GM23338 (cell line): ENCODE measurements at places on chromosomes 7 and 10.

- H3K4me1 ChIP-seq, result no peaks in the 10 kb centered on the region
- no peaks in the 10 kb centered on the region for H3K27me3 ChIP-seq
- H3K36me3 ChIP-seq, result no peaks in the 10 kb centered on the region
- no peak for DNase-seq
- no peak overlapping the region for H3K27ac ChIP-seq
These were observed 118.2 kb downstream of the SNX10 start for GRCh38 chr7:26409661-26410547.

GRCh38 chr7:26696161-26696560 is 168.2 kb downstream of the SKAP2 start:
- no peaks in the 10 kb centered on the region for H3K36me3 ChIP-seq
- no peak overlapping the region for H3K4me3 ChIP-seq

DNA sequence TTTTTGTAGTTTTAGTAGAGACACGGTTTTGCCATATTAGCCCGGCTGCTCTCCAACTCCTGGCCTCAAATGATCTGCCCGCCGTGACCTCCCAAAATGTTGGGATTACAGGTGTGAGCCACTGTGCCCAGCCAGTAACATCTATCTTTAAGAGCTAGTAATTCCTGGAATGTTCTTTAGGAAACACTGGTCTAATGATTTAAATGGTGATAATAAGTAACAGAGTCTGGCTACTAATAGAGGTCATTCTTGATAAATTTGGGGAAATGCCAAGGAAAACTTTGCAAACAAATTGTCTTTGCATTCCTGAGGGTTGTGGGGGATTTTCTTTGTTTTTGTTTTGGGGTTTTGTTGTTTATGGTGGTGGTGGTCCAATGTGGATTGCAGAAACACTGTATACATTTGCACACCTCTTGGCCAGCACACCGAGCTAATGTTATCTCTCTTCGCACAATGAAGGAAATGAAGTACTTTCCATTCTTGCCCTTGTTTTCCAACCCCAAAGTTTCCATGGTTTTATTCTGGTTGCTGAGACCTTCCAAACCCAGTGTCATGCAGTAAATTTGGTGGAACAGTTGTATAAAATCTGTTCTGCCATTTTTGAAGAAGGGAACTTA is 51.3 kb upstream of the WIPF3 start:
- H3K27me3 ChIP-seq, result no peaks in the 10 kb centered on the region
- no peak for DNase-seq
- H3K27ac ChIP-seq, result no peak overlapping the region
- H3K36me3 ChIP-seq, result no peaks in the 10 kb centered on the region
- H3K4me3 ChIP-seq, result no peak overlapping the region
- no peaks in the 10 kb centered on the region for H3K4me1 ChIP-seq

DNA sequence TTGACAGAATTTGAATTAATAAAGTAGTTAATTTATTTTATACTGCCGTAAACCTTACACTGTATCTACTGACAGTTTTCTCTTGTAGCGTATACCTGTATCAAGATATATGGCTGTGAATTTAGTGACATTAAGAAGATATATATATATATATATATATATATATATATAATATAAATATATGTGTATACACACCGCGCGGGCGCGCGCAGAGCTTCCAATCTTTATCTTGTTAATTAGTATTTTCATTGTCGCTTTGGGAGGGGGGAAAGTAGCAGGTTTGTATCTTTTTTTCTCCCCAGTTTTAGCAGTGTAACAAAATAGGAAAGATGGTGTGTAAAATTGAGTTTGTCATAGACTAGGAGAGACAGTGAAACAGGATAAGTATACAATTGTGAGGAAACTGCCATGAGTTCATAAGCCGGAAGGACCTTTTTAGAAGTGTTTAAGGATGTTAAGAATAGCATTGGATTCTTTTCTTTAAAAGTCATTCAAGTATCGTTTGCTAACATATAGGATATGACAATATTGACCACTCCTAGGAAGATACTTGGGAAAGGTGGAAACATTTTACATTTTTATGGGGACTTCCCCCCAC is 2.0 kb downstream of the PLEKHA1 start:
- peaks cover 17% of the 10 kb centered on the region for H3K27me3 ChIP-seq
- peak overlapping the region; percentile 85; the same call in 1 of the 2 replicates for H3K4me3 ChIP-seq
- no peaks in the 10 kb centered on the region for H3K36me3 ChIP-seq
- no peak for DNase-seq
- peaks cover 13% of the 10 kb centered on the region; the same call in 1 of the 2 replicates for H3K4me1 ChIP-seq
- H3K27ac ChIP-seq, result no peak overlapping the region

- H3K27me3 ChIP-seq, result peaks cover 18% of the 10 kb centered on the region
- H3K4me3 ChIP-seq, result no peak overlapping the region
- DNase-seq, result no peak
- no peak overlapping the region for H3K27ac ChIP-seq
- H3K4me1 ChIP-seq, result 0 out of 2 replicates have a peak, but pooled peaks cover 3% of the 10 kb centered on the region
- H3K36me3 ChIP-seq, result peaks cover 16% of the 10 kb centered on the region
These were observed 122.9 kb downstream of the LYZL1 start for GRCh38 chr10:29411666-29412315.

GRCh38 chr7:148684289-148684830 is 14.3 kb upstream of the CUL1 start:
- no peaks in the 10 kb centered on the region for H3K36me3 ChIP-seq
- no peak for DNase-seq
- no peaks in the 10 kb centered on the region for H3K27me3 ChIP-seq
- no peak overlapping the region for H3K27ac ChIP-seq

DNA sequence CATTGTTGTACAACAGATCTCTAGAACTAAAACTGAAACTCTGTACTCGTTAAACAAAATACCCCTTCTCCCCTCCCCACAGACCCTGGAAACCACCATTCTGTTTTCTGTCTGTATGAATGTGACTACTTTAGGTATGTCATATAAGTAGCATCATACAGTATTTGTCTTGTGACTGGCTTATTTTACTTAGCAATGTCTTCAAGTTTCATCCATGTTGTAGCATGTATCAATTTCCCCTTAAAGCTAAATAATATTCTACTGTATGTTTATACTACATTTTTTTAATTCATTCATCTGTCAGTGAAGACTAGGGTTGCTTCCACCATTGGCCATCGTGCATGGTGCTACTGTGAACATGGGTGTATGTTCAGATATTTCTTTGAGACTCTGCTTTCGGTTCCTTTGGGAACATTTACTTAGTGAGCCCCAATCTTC is 71.2 kb upstream of the RPA3 start:
- no peaks in the 10 kb centered on the region for H3K36me3 ChIP-seq
- H3K4me3 ChIP-seq, result no peak overlapping the region
- H3K27ac ChIP-seq, result no peak overlapping the region
- peaks cover 32% of the 10 kb centered on the region for H3K4me1 ChIP-seq
- no peaks in the 10 kb centered on the region for H3K27me3 ChIP-seq

DNA sequence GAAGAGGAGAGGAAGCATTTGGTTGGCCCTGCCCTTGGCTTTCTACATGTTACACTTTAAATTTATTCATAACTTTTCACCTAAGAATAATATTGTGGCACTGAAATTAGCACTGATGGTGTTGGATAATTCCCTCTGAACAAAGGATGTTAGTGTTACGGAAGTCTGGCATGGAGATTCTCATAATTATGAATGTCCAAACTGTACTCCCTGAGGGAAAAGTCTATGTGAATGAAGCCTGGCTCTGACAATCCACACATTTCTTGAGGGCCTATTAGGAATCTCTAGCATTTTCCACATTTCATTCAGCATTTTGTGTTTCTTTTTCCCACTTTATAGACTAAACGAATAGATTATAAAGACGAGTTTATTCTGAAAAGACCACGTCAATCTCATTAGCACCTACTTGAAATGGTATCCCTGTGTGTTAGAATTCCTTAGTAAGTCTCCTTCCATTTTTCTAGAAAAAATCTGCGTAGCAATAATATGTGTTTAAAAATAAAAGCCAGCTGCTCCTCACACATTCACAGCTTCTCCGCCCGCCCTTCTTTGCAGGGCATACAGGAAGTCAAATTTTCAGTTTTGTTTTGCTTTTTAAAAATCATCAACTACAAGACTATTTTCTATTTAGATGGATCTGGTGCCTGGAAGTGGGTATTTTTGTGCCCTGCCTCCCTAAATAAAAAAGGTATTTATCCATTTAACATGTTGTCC is 131.8 kb upstream of the PALS2 start:
- no peak for DNase-seq
- no peaks in the 10 kb centered on the region for H3K27me3 ChIP-seq
- H3K4me3 ChIP-seq, result no peak overlapping the region
- no peak overlapping the region for H3K27ac ChIP-seq
- no peaks in the 10 kb centered on the region for H3K36me3 ChIP-seq
- peaks cover 26% of the 10 kb centered on the region for H3K4me1 ChIP-seq

DNA sequence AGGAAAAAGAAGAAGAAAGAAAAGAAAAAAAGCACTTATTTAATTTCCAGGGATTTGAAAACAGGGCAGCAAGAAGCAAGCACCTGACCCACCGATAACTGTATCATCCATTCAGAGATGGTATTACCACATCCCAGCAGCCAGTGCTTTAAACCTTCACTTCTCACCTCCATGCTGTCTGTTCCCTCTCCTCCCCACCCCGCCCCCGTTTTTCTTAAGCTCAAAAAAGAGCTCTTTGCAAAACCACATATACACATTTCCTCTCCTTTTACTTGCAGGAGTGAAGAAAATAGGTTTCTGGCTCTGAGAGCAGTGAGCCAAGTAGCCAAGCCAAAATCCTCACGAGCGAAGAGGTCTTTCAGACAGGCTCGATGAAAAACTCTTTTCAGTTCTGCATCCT is 2.2 kb downstream of the STOX1 start:
- H3K4me3 ChIP-seq, result no peak overlapping the region
- DNase-seq, result no peak
- H3K27me3 ChIP-seq, result peaks cover 34% of the 10 kb centered on the region
- no peaks in the 10 kb centered on the region for H3K4me1 ChIP-seq
- H3K27ac ChIP-seq, result no peak overlapping the region

- no peaks in the 10 kb centered on the region for H3K27me3 ChIP-seq
- H3K27ac ChIP-seq, result no peak overlapping the region
- no peaks in the 10 kb centered on the region for H3K4me1 ChIP-seq
- DNase-seq, result no peak
- no peaks in the 10 kb centered on the region for H3K36me3 ChIP-seq
These were observed 268.1 kb downstream of the CAMK1D start for GRCh38 chr10:12617191-12618175.
